ENCODE measurements at places on chromosomes 6 and 20.

GRCh38 chr6:66555082-66555481, 848.1 kb upstream of the EYS start:
- no peak for DNase-seq

- DNase-seq = no peak
Observed at GRCh38 chr6:41759905-41760579, 12.8 kb upstream of the PGC start.

GRCh38 chr6:30185846-30186484, 22.6 kb downstream of the TRIM15 start:
- DNase-seq = no peak

DNA sequence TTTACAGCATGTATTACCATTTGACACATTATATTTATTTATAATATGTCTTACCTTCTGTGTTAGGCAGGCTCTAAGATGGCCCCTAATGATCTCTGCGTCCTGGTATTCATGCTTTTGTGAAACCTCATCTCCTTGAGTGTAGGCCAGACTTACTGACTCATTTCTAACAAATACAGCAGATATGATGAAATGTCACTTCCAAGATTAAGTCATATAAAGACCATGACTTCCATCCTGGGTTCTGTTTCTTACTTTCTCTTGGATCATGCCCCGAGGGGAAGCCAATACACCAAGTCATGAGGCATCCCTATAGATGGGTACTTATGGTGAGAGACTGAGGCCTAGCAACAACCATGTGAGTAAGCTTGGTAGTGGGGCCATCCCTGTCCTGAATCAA, 30.2 kb downstream of the ZHX3 start:
- DNase-seq = no peak

DNA sequence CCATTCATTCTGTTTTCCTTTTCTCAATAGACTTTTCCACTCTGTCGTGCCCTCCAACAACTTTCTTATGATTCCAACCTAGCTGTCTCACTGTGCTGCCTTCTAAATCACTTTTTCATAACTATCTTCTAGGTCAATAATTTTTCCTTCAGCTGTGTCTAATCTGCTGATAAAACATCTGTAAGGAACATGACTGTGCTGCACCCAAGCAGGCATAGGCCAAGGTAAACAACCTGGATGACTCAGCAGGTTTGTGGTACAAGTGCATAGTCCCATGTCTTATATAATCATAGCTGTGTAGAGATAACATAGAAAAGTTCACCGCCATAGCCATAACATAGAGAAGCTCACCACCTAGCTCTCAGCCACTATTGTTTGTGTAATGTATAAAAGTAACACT, 332.3 kb downstream of the PLCB1 start:
- DNase-seq = no peak

- no peak for DNase-seq
Observed at GRCh38 chr6:158707821-158708195, 58.0 kb downstream of the SYTL3 start.

DNA sequence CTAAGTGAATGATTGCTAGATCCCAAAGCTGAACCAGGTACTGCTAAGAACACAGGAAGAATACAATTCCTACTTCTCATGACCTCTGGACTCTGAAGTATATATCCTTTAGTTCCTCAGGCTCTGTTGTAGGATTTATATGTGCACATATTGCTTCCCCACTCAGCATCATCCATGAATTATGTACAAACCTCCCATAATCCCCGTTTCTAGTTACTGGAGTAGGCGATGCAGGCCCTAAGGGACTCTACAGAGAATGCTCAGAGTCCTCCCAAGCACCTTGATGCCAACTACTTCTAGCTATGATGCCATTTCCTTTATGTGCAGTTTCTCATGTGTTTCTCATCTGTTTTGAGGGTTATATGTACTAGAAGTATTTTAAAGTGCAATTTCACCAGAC, 154.9 kb upstream of the EPHA7 start:
- no peak for DNase-seq

Measured in 8988T (cell line).